Fibroblast of skin of left biceps (primary cell): ENCODE measurements at places on chromosomes 6 and 20.

DNA sequence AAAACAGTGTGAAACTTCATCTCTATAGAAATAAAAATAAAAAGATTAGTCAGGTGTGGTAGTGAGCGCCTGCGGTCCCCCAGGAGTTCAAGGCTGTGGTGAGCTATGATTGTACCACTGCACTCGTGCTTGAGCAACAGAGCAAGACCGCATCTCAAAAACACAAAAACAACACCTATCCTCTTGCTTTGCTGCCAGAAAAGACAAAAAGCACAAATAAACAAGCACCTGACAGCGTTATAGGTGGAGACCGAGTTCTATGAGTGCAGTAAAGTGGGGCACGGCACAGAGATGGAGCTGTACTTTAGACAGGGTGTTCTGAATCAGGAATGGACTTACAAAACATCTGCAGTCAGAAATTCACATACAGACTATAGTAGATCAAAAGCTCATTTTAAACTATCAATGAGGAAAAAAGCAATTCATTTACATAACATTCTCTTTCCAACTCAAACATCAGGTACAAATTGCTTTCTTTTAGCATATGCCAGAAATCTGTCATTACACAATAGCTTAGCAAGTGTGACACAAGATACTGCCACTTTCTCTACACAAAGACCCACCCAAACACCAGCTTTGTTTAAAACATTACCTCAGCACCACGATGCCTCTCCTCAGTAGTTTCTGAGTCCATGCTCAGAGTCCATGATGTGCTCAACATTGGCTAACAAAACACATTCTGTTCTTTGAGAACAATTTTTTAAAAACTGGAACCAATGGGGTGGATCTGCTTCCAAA is 10.1 kb downstream of the EZR start:
- DNase-seq: no peak

- DNase-seq: no peak
These were observed 20.0 kb downstream of the PREX1 start for GRCh38 chr20:48807586-48808381.

DNA sequence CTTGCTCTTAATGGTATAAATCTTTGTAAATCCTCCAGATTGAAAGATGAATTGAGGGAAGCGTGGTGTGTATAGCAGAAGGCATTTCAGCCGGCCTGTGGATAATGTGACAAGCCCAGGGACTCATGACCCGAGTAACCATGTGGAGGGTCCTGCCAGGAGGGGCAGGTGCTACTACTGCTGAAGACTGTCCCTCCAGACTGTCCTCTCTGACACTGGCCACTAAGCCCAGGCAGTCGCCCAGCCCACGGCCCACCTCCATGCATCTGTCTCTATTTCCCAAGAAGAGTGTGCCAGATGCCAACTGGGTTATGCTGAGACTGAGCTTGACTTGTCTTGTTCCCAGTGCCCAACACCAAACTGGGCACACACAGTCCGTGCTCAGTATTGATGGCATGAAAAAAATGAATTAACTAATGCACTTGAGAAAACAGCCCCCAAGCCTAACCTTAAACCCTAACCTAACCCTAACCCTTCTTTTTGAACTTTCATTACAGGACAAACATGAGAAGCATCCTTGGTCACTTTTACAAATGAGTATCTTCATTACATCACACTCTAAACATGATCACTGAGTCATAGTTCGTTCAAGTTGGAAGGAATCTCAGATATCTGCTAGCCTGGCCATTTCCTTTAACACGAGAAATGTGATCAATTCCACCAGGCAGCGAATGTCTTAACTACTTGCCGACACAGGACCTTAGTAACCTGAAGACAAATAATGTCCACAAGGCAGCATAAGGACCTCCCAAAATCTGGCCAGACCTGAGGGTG is 182.2 kb upstream of the RREB1 start:
- no peak for DNase-seq

DNA sequence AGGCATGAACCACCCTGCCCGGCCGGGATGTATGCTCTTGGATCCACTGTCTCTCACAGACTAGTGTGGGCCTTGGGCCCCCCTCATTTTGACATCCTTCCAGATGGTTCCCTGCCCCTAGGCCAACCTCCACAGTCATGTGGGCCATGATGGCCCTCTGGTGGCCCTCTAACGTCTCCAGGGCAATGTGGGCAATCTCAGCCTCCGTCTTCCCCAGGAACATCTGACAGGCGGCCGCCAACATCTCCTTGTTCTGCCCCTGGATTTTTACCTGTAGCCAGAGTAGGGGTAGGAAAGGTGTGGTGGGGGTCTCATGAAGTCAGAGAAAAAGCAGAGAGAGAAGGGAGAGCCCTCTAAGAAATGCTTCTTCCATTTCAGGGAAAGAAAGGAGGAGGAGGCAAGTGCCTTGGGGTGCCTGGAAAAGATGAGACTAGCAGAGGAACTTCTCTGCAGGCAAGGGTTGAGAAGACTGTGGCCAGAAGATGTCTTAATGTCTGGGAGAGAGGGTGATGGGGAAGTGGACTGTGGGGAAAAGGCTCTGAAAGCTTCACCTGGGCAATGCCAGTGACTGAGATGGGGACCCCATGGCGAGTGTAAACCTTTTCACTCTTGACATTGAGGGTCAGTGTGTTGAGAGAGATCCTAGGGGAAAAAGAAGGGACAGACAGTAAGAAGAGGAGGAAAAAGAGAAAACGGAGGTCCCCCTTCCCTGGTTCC is 1.3 kb downstream of the FLOT1 start:
- no peak for DNase-seq

GRCh38 chr6:161479376-161479775 is 205.5 kb upstream of the AGPAT4 start:
- no peak for DNase-seq

DNA sequence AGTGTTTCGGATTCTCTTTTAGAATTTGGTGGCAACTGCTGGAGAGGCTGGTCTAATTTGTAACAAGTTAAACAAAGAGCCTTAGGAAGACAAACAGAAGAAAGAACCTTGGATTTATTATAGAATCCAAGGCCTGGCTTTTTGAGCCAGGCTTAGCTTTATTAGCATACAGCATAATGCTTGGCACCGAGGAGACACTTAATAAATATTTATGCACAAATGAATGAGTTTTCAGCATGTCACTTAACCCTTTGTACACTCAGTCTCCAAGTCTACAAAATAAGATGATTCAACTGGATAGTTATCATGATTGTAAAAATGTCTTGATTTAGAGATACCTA is 38.2 kb upstream of the AFDN start:
- no peak for DNase-seq

DNA sequence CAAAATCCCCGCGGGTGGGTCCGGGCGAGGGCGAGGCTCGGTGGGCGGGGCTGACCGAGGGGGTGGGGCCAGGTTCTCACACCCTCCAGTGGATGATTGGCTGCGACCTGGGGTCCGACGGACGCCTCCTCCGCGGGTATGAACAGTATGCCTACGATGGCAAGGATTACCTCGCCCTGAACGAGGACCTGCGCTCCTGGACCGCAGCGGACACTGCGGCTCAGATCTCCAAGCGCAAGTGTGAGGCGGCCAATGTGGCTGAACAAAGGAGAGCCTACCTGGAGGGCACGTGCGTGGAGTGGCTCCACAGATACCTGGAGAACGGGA is 809 bp downstream of the HLA-G start:
- DNase-seq: no peak

DNA sequence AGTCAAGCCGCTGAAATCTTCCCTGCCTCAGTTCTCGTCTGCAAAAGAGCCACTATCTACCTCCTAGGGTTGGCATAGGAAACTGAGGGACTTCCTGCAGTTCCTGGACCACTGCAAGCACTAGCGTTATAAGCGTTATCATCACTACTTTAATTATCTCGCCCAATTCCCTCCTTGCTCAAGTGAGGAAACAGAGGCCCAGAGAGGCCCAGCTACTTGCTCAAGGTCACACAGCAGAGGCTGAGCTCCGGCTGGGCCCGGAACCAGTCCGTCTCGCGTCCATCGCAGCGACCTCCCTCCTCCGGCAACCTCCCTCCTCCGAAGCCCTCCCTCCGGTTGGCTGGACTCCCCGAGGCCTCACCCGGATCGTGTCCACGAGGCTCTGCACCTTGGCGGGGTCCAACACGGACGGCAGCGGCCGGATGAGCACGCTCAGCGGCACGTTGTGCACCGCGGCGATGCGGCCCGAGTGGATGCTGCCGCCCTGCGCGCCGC is 338 bp downstream of the SRXN1 start:
- no peak for DNase-seq

DNA sequence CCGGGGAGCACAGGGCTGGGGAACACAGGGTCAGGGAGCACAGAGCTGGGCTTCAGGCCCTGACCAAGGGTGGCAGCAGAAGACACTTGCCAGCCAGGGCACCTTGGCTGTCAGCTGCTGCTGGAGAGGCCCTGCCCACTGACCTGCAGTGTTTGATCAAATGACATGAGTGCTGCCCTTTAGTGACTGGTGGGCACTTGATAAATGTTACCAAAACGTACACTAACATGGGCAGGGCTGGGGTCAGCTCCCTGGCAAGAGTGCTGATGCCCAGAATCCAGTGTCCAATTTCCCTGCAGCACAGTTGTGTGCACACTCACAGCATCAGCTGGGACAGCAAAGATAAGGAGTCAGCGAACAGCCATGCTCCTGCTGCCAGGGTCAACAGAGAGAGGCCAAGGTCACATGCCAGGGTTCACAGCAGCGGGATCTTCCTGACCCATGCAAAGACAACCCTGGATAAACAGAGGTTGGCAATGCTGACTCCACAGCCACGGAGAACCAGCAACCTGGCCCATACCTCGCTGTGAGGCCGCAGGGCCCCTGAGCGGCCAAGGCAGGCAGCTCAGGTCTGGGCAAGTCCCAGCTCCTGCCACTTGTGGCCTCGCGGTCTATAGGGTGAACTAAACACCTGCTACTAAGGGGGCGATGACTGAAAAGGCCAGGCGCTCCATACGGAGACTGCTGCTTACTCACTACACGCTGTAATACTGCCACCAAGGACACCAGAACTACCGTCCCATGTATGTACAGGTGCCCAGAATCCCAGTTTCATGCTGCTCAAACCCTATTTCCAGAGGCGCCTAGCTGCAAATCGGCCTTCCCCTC is 46.3 kb downstream of the NINL start:
- DNase-seq: no peak
